Occipital lobe (tissue), 3 donors: ENCODE measurements at places on chromosomes 7 and 10. TPM values are rescaled to one million over a fixed set of nuclear protein-coding genes. Genes with fewer than 3 reads are reported as not detected.

Gene CAV2
- 19.8 TPM for total RNA-seq

GRCh38 chr10:78336402-78336791 is 302.7 kb downstream of the RPS24 start:
- DNase-seq: no peak

- DNase-seq: no peak
These were observed 9.0 kb upstream of the BLVRA start for GRCh38 chr7:43749383-43749940.

GRCh38 chr7:47685151-47685550 is 103.2 kb upstream of the TNS3 start:
- no peak for DNase-seq

- DNase-seq: no peak
These were observed 62.5 kb upstream of the KCNMA1 start for GRCh38 chr10:77700086-77700485.
